ENCODE measurements at places on chromosomes 2 and 18. TPM values are rescaled to one million over a fixed set of nuclear protein-coding genes. Genes with fewer than 3 reads are reported as not detected.

DNA sequence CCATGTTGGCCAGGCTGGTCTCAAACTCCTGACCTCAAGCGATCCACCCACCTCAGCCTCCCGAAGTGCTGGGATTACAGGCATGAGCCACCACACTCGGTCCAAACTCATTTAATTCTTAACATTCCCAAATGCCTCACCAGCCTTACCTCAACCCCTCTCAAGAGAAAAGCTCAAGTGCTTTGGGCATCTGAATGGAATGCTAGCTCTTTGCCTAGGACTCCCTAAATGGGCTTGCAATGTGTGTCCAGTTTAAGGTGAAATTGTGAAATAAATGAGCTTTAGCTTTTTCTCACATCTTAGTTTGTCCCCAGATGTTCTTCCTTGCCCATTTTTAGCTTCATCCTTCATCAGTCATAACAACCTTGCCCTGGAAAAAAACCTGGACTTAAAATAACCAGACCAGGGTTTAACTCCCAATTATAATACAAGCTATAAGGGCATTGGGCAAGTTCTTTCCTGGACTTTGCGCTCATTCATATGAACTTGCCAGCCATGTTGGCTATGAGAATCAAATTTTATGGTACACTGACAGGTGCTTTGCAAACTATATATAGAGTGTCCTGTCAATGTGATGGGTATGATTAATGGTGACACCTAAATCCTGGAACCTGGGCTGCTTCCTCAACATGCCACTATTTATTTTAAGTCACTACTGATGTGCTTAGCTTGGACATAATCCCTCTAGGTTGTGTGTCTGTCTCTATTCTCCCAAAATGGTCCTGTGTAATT, 95.1 kb upstream of the SERPINE2 start:
- no peak for DNase-seq
- no peaks in the 10 kb centered on the region for H3K36me3 ChIP-seq
- H3K4me1 ChIP-seq = no peaks in the 10 kb centered on the region
- H3K4me3 ChIP-seq = no peak overlapping the region
- no peak overlapping the region for H3K27ac ChIP-seq

DNA sequence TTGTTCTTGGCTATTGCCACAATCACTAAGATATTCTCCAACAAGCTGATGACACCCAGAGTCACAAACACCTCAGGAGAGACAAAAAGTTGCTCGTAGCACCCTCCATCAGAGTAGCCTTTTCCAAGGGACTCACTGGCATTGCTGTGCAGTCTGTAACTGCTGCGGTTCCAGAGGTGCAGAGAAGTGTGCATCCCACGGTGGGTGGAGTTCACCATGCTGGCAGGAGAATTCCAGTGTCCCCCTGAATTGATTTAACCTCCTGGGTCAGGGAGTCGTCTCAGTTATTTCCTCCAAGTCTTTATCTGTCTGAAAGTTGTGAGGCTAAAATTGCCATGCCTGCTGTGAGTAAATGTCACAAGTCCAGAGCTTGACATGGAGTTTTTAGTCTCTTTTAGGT, 443 bp downstream of the MC4R start:
- no peak overlapping the region for H3K27ac ChIP-seq
- H3K4me1 ChIP-seq = no peaks in the 10 kb centered on the region
- no peak for DNase-seq
- no peaks in the 10 kb centered on the region for H3K27me3 ChIP-seq
- no peaks in the 10 kb centered on the region for H3K36me3 ChIP-seq
- no peak overlapping the region for H3K4me3 ChIP-seq

DNA sequence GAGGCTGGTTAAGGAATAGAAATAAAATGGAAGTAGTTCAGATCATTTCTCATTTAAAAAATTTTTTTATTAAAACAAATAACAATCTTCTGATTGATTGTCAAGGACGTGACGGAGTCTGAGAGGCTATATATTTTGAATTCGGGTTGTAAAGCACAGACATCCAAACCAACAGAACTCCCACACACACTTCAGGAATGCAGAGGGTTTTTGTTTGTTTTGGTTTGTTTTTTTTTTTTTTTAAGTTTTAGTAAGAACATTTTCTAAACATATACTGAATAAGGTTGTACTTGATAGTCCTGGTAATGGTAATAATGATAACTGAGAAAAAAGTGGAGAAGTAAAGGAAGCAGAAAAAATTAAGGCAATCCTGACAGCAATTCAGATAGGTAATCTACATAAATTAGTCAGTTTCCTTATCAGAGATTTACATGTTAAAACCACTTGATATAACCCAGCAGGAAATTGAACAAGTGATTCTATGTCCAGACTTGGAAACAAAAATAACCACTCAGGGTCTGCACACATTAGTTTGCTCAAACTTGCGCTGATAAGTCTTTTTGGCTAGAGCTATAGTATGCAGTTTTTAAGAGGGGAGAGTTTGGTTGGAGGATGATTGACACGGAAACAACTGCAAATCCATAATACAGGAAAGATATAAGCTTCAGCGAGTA, 51.5 kb upstream of the CTAGE1 start:
- peak overlapping the region; percentile 100 for H3K27ac ChIP-seq
- H3K27me3 ChIP-seq = no peaks in the 10 kb centered on the region
- H3K4me3 ChIP-seq = no peak overlapping the region
- no peaks in the 10 kb centered on the region for H3K36me3 ChIP-seq
- peak; percentile 72 for DNase-seq
- peaks cover 74% of the 10 kb centered on the region for H3K4me1 ChIP-seq

DNA sequence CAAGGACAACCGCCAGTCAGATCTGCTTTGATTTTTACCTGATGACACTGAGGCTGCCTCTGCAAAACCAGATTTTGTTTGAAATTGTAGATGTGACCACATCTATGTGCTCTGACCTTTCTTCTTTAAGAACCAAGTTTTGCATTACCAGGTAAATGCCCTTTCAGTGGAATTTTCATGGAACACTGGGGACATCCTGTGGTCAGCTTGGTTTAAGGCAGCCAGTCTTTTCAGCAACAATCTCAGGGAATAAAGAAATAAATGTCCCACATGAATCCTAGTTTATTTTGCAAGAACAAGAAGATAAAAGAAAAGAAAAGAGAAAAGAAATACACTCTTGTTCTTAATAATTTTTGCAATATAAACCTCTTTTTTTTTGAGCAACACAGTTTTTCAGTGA, 90.6 kb downstream of the POU3F3 start:
- no peak overlapping the region for H3K4me3 ChIP-seq
- H3K4me1 ChIP-seq = no peaks in the 10 kb centered on the region
- DNase-seq = no peak
- H3K27me3 ChIP-seq = peaks cover 8% of the 10 kb centered on the region
- H3K27ac ChIP-seq = no peak overlapping the region

DNA sequence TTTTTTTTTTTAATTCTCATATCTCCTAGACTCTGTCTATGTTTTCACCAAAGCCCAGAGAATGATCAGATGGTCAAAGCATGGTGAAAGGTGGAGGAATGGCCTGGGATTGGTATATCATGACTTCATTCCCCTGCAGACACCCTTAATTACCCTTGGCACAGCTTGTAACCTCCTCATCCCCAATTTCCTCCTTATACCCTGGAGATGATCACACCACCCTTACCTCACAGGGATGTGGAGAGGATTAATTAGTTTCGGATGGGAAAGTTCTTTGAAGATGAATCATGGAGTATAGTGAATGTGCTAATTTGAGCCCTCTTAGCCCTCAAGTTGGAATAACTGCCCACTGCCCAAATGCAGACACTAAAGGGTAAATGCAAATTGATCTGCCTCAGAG, 138.0 kb upstream of the LYPD6 start:
- no peak for DNase-seq
- no peak overlapping the region for H3K27ac ChIP-seq
- H3K4me3 ChIP-seq = no peak overlapping the region

GRCh38 chr2:172442072-172442895, 14.9 kb downstream of the ITGA6 start:
- peak overlapping the region; percentile 33 for H3K27ac ChIP-seq
- peaks cover 50% of the 10 kb centered on the region for H3K4me1 ChIP-seq
- H3K27me3 ChIP-seq = no peaks in the 10 kb centered on the region
- DNase-seq = peak; percentile 83

DNA sequence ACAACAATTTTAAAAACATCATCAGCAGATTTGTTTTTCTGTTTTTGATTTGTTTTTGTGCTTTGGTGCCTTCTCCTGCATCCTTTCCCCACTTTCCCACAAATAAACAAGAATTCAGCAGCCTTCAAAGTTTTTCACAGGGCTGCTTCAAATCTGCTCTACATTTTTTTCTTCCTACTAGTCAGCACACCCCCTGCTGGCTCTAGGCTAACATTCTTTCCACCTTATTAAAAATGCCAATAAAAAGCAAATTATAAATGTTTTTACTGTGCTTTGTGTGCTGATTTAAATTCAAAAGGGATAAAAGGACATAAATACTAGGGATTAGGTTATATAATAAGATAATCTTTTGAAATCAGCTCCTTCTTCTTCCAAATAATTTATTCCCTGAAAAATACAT, 6.2 kb upstream of the CNTNAP5 start:
- no peaks in the 10 kb centered on the region for H3K27me3 ChIP-seq
- no peaks in the 10 kb centered on the region for H3K36me3 ChIP-seq
- H3K4me3 ChIP-seq = no peak overlapping the region

- no peak overlapping the region for H3K27ac ChIP-seq
- no peak overlapping the region for H3K4me3 ChIP-seq
- no peak for DNase-seq
- H3K27me3 ChIP-seq = no peaks in the 10 kb centered on the region
- peaks cover 4% of the 10 kb centered on the region for H3K4me1 ChIP-seq
These were observed 147.2 kb upstream of the TWIST2 start for GRCh38 chr2:238700506-238701340.

DNA sequence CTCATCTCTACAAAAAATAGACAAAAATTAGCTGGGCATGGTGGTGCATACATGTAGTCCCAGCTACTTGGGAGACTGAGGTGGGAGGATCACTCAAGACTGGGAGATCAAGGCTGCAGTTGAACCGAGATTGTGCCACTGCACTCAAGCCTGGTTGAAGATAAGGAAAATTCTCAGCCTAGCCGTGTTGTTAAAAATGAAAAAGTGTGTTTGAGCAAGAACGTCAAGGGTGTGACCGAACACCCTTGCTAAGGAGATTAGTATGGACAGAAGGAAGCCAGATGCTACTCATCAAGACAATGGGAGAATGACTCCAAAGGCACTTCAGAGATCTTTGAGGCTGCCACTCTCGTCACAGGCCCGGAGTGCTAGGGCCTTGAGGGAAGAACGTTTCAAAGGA, 70.0 kb upstream of the NDUFV2 start:
- no peaks in the 10 kb centered on the region for H3K27me3 ChIP-seq
- H3K36me3 ChIP-seq = no peaks in the 10 kb centered on the region
- DNase-seq = no peak
- no peak overlapping the region for H3K4me3 ChIP-seq
- H3K4me1 ChIP-seq = peaks cover 5% of the 10 kb centered on the region

- no peaks in the 10 kb centered on the region for H3K27me3 ChIP-seq
- H3K4me1 ChIP-seq = no peaks in the 10 kb centered on the region
- H3K4me3 ChIP-seq = no peak overlapping the region
- no peak for DNase-seq
- no peaks in the 10 kb centered on the region for H3K36me3 ChIP-seq
These were observed 542.5 kb downstream of the SUCLG1 start for GRCh38 chr2:83916559-83916958.

- H3K4me3 ChIP-seq = no peak overlapping the region
- H3K27ac ChIP-seq = no peak overlapping the region
- 0 out of 2 replicates have a peak, but pooled peaks cover 2% of the 10 kb centered on the region for H3K27me3 ChIP-seq
- no peaks in the 10 kb centered on the region for H3K36me3 ChIP-seq
- no peaks in the 10 kb centered on the region for H3K4me1 ChIP-seq
- DNase-seq = no peak
These were observed 26.5 kb downstream of the ST6GAL2 start for GRCh38 chr2:106859498-106859897.

- H3K4me3 ChIP-seq = no peak overlapping the region
- no peaks in the 10 kb centered on the region for H3K27me3 ChIP-seq
- H3K36me3 ChIP-seq = no peaks in the 10 kb centered on the region
- H3K4me1 ChIP-seq = peaks cover 44% of the 10 kb centered on the region
These were observed 30.9 kb downstream of the STK39 start for GRCh38 chr2:168216351-168217005.

DNA sequence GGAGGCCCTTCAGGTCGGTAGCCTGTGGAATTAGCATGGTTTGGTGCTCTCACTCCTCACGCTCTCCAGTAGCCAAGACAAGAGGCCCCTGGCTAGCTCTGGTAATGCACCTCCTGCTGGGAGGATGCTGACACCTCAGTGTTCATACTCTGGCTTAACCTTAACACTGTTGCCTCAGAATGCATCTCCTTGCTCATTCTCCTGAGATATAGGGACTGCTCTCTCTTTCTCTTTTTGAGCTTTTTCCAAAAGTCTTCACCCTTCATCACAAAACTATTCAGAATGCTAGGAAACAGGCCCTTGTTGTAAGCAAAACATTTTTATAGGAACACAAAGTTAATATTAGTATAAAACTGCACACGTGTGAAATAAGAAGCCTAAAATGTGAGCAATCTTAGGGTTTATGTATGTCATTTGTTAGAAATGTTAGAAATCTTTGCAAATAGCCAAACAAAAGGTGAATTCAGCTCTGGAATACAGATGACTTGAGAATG, 17.3 kb upstream of the IMPA2 start:
- H3K27me3 ChIP-seq = no peaks in the 10 kb centered on the region
- no peak overlapping the region for H3K27ac ChIP-seq
- H3K4me1 ChIP-seq = no peaks in the 10 kb centered on the region

DNA sequence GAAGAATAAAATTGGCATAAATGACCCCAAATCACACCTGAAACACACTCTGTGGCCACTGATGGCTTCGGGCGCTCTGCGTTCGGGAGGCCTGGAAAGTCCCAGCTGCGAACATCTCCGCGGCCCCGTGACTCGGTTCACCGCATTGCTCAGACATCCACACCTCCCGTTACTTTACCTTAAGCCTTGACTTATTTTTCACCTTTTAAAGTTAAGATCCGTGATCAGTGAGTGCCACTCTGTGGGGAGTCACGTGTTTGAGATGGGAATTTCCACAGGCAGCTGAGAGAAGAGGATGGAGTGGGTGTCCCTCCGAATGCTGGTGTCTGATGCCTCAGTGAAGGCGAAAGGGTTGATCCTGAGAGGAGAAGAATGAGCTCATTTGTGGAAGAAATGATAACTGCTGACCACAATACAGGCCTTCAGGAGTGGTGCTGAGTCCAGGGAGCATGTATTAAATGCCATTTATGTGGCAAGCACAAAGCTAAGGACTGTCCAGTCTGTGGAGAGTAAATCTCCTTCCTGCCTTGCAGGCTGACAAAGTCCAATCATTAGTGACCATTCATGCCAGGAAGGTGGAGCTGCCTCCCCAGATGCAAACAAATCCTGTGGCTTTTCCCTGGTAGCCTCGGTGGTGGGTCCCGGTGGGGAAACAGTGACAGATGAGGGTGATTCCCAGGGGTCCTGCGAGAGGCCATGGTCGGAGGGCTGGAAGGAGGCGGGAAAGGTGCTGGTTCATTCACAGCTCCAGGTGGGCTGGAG, 168.8 kb downstream of the RTP5 start:
- no peak overlapping the region for H3K27ac ChIP-seq
- no peak overlapping the region for H3K4me3 ChIP-seq
- H3K4me1 ChIP-seq = no peaks in the 10 kb centered on the region
- H3K36me3 ChIP-seq = no peaks in the 10 kb centered on the region

GRCh38 chr2:12915787-12916186, 199.1 kb downstream of the TRIB2 start:
- H3K27ac ChIP-seq = no peak overlapping the region
- no peaks in the 10 kb centered on the region for H3K27me3 ChIP-seq
- no peaks in the 10 kb centered on the region for H3K36me3 ChIP-seq
- no peak overlapping the region for H3K4me3 ChIP-seq

RAPGEF4 gene
- 0.13 TPM for total RNA-seq

SLC9A4 gene
- total RNA-seq = not detected

CD8A gene
- total RNA-seq = not detected

SLC19A3 gene
- not detected for total RNA-seq
